ENCODE measurements at places on chromosomes 1 and 21. TPM values are rescaled to one million over a fixed set of nuclear protein-coding genes. Genes with fewer than 3 reads are reported as not detected.

GRCh38 chr1:164644774-164645644 lies 86.0 kb downstream of the PBX1 start:
- DNase-seq: no peak

The NPR1 gene
- total RNA-seq: 3.6 TPM

- no peak for DNase-seq
Measured at GRCh38 chr1:22884806-22885530, 87.7 kb downstream of the LACTBL1 start.

The VWA1 gene
- total RNA-seq: 43.5 TPM

The PSMD4 gene
- total RNA-seq: 158 TPM

DNA sequence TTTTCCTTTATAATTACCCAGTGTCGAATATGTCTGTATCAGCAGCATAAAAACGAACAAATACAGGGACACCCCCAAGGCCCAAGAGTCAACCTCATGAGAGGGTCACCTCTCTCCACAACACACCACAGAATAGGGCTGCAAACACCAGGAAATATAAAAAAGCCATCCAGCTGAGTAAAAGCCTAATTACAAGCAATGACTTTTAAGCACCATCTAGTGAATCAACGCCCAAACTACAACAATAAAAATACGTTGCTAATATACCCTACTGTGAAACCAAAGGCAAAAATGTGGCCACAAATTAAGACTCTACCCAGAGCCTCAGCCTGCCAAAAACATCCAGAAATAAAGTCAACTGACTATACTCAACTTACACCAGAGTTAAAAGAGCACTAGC lies 817.9 kb upstream of the NEGR1 start:
- DNase-seq: no peak

DNA sequence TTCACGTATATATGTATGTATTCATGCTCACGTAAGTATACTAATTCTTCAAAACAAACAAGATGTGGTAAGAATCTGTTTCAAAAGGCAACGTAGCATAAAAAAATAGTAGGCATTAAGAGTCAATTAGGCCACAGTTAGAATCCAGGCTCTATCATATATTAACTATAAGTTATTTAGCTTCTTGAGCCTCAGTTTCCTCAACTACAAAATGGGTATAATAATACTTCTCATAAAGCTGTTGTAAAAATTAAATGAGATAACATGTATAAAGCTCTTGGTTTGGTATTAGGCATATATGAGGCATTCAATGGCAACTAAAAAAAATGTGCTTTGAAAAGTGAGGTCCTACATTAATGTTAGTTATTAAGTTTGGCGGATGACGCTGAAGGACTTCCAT lies 9.2 kb downstream of the B3GALNT2 start:
- no peak for DNase-seq

DNA sequence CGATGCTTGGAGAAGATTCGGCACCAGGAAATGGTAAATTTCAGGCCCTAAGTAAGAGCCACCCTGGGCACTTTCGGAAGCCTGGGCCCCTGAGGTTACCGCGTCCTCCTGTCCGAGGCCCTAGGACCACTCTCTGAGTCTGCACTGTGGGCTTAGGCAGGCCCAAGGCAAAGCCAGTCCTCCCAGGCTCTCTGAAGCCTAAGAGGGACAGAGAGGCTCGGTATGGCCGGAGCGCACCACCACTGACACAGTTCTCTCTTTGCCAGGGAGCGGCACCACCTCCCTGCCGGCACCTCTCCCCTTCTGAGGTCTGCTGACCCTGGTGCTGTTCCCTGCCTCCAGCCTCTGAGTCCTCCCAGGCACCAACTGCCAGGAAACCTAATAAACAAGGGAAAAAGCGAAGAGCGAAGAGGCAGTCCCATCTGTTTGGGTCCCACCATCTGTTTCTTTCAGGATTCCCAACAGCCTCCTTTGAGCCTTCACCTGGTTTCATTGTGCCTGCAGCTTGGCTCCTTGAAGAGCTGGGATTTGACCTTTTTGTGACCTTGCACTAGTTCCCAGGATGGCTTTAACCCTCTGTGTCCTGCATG lies 57.7 kb downstream of the VWA5B1 start:
- no peak for DNase-seq

The KRTAP19-3 gene
- not detected for total RNA-seq

GRCh38 chr1:119988306-119989062 lies 81.0 kb downstream of the NOTCH2 start:
- no peak for DNase-seq

DNA sequence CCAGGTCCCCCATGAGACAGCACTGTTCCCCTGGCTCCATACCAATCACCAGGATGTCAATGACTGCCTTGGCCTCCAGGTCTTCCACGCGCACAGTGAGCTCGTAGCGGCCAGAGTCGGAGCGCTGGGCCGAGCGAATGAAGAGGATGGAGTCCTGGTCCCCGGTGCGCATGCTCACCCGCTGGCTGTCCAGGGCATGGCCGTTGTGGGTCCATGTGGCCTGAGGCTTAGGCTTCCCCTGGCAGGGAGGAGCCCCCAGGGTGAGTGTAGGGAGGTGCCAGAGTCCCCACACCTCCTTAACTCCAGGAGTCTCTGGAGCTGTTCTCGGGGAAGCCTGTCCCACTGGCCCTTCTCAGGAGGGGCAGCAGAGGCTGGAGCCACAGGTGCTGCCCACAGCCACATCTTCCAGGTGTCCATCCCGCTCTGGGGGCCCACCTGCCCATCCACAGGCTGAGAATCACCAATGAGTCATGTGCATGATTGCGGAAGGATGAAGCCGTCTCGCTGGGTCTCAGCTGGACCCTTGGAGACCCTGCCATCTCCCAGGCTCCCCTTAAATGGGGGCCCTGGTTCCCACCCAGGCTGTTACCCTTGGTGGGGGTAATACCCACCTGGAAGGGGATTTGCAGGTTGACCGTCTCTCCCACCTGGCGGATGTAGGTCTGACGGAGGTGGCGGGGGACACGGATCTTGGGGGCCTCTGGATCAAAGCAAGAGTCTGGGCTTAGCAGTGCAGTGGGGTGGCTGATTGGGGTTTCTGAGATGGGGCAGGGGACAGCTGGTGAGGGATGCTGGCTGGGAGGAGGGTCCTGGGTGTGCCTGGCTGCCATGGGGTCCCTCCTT lies 4.1 kb downstream of the MYBPH start:
- DNase-seq: no peak

GRCh38 chr1:58816072-58816746 lies 32.4 kb upstream of the JUN start:
- peak; percentile 93 for DNase-seq

DNA sequence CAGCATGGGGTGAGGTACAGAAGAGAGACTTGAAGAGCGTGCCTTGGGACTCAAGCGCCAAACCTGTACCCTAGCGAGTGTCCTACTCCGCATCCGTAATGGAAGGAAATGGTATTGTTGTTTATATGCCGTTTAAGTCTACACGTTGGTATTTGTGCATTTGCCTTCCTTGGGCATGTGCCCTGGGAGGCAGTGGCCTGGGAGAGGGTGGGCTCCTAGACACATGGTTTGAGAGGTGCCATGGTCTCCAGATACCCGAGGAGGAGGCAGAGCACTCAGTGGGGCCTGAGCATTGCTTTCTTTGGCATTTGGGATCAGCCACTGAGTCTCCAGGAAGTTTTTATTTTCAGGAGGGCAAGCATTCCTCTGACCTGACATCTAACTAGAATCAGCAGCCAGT lies 6.5 kb downstream of the ZNF672 start:
- no peak for DNase-seq

The MPL gene
- total RNA-seq: 0.12 TPM

DNA sequence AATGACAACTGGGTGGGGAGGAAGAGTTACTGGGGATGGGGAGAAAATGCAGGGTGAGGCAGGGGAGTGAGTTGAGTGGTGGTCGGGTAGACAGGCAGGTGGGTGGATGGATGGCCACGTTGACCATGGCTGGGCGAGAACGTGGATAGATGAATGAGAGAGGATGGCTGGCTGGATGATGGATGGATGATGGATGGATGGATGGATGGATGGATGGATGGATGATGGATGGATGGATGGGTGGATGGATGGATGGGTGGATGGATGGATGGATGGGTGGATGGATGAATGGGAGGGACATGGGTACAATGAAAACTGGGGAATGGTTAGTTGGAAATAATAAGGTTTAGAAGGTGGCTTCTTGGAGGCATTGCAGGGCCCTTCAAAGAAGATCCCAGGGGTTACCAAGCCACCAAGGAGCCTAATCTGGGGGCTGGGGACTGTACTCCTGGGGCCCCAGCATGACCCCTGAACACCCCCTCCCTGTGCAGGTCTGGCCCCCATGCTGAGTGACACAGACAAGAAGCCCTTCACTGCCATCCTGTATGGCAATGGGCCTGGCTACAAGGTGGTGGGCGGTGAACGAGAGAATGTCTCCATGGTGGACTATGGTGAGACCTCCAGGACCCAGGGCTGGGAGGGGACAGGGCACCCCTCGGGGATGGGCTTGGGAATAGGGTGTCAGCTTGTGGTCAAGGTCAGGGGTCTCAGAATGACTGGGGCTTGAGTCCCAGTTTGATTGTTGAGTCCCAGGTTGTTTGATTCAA lies 67.0 kb downstream of the ALPL start:
- DNase-seq: no peak

GRCh38 chr1:85109475-85109874 lies 61.2 kb upstream of the MCOLN3 start:
- peak; percentile 59 for DNase-seq

The GBP4 gene
- 4.9 TPM for total RNA-seq

DNA sequence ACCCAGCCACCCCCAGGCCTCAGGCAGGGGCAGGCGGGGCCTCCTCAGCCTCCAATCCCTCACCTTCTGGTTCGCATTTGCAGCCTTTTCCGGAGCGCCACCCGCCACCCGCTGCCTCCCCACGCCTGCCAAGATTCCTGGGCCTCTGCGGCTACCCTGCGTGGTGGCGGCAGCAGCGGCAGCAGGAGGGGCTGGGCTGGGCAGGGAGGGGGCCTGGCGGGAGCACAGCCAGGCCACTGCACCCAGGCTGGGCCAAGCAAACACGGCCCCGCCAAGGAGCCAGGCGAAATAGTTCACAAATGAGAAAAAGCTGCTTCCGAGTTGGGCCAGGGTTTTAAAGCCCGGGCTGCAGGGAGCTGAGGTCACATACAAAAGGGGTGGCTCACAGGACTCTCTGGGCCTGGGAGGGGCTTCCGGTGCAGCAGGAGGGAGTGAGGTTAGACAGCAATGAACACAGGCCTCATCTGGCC lies 9.8 kb downstream of the COL8A2 start:
- peak; percentile 17 for DNase-seq

GRCh38 chr1:186843226-186843625 lies 14.5 kb downstream of the PLA2G4A start:
- no peak for DNase-seq

DNA sequence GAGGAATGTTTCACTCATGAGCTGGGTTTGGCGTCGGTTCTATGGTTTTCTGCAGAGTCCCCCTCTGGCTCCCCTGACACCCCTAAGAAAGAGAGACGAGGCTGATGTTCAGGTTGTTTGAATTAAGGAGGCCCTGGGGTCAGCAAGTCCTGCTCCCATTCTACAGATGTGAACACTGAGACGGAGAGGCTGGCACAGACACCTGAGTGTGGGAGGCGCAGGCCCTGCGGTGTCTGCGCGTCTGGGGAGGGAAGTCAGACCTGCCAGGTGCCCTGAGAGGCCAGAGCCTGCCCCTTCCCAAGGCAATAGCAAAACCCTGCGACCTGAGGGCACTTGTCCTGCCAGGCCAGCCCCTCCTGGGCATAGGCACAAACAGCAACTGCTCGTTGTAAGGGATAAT lies 47.7 kb downstream of the MEGF6 start:
- DNase-seq: no peak

- DNase-seq: no peak
Measured at GRCh38 chr1:203776636-203777035, 11.7 kb downstream of the LAX1 start.

The AIM2 gene
- total RNA-seq: not detected

GRCh38 chr1:213008564-213008963 lies 7.1 kb downstream of the ANGEL2 start:
- no peak for DNase-seq

DNA sequence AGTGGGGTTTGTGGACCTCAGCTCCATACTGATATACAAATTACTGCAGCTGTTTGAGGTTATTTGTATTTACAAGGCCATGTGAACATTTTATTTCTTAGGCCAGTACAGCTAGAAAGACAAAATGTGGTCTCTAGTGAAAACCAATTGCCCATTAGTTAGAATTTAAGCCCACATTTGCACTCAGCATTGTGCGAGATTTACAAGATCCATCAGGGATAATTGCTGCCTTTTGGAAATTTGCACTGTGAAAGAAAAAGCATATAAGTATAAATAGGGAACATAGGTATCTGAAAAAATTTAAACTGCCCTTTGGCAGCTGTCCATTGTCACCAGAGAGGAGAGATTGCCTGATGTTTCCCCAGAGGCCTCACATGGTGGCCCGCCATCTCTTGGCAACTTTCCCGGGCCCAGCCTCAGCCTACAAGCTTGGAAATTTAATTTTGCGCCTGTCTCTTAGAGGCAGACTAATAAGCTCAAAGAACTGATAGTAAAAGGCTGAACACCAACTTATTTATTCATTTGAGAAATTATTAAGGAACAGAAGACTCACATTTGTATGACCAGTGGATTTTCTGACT lies 120.7 kb downstream of the MAP3K21 start:
- no peak for DNase-seq

- DNase-seq: no peak
Measured at GRCh38 chr1:22277662-22278061, 134.8 kb upstream of the WNT4 start.

- DNase-seq: no peak
Measured at GRCh38 chr1:8410791-8411190, 92.9 kb downstream of the SLC45A1 start.

- no peak for DNase-seq
Measured at GRCh38 chr1:28258628-28259251, 578 bp upstream of the SESN2 start.

DNA sequence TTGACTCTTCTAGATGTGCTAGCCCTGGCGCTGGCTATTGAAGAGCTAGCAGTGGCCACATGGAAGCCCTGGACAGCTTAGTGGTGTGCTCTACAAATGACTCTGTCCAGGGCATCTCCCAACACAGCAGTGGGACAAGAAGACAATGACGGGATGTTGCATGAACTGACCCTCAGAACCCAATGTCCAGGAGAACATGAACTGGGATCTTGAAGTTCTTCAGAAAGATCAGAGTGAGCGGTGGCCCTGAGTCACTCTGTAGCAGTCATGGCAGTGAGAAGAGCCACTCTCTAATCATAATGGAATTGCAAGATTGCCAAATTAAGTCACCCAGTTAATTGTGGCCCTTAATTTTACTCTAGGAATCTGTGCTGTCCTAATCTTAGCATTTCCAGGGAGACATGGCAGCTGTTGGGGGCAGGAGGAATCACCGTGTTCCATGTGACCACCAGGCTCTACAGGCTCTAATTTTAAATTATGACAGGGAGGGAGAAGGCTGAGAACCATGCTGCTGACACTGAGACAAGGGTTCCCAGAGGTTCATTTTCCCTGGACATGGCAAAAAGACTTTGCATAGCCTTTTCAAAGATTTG lies 10.2 kb upstream of the OBSCN start:
- DNase-seq: no peak

The AMY1C gene
- not detected for total RNA-seq

- no peak for DNase-seq
Measured at GRCh38 chr1:183477986-183478781, 5.9 kb downstream of the SMG7 start.

The LINGO4 gene
- 0.13 TPM for total RNA-seq

The EXO1 gene
- 5.1 TPM for total RNA-seq

The AMY2A gene
- 1.4 TPM for total RNA-seq

GRCh38 chr1:23684415-23684814 lies 7.2 kb upstream of the RPL11 start:
- no peak for DNase-seq
